ENCODE measurements at places on chromosomes 1 and 21. TPM values are rescaled to one million over a fixed set of nuclear protein-coding genes. Genes with fewer than 3 reads are reported as not detected.

DNA sequence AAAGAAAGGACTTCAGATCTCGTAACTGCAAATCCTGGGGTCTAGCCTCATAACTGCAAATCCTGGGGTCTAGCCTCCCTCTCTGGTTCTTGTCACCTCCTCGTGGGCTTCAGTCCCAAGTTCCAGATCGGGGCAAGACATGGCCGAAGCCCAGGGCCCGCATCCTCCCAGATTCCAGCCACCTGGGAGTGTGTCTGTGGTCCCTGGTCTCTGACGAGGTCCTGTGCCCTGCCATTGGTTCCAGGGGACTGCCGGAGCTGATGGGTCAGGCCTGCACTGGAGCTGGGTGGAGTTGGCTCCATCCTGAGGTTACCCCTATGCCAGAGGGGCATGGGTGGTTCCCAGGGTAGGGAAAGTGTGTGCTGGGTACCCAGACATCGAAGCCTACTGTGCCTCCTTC, 17.7 kb upstream of the C1orf174 start:
- DNase-seq = no peak

Gene PADI1
- 7.2 TPM for total RNA-seq

Gene TRAF3IP3
- not detected for total RNA-seq

Gene ADAMTS1
- 62.5 TPM for total RNA-seq

DNA sequence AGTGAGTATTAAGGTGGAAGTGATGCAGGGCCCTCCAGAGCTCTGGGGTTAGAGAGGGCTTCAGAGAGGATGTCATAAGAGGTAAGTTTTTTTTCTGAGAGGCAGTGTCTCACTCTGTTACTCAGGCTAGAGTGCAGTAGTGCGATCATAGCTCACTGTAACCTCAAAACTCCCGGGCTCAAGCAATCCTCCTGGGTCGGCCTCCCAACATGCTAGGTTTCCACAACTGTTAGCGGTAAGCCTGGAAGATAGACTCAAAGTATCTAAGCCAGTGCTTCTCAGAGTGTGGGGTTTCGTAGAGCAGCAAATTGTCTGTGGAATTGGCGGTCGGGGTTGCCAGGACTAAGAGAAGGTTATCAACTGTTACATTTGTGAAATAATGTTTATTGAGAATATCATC, 18.6 kb upstream of the IGSF3 start:
- no peak for DNase-seq

Gene PSMA5
- 106 TPM for total RNA-seq

- DNase-seq = no peak
Measured at GRCh38 chr21:37804001-37804400, 112.3 kb downstream of the KCNJ6 start.

GRCh38 chr1:110338309-110338885, 780 bp upstream of the RBM15 start:
- DNase-seq = peak; percentile 95

- DNase-seq = no peak
Measured at GRCh38 chr1:228325267-228325666, 81.4 kb downstream of the TRIM11 start.

Gene S100A14
- total RNA-seq = not detected

DNA sequence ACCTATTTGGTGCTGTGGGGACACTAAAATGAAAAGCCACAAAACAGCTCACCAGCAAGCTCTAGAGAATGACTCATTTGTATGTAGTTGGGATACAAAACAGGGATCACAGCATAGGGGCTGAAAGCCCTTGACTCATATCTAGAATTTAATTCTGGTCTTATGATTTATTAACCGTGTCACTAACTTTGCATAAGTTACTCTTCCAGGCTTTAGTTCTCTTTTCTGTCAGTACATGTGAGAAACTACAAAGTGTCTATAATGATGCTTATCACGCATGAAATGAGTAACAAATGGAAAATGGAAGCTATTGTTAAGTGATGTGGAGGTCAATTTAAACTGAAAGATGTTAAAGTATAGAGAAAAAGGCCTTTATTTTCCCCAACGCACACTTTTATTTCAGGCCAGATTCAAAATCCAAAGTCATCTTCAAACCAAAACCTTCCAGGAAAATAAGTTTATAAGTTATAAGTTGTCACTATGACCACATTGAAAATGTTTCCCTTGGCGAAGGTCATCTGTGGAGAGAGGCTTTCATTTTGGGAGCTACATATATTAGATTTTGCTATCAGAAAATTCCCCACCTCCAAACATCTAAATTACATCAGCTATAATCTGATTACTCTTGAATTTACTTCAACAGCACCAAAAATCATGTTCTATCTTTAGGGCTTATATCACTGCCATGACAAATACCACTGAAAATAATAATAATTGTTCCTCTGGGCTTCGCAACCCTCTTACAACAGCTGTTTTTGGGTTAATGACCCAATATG, 430.5 kb downstream of the MRPL39 start:
- no peak for DNase-seq

Gene KAZN
- total RNA-seq = 7.0 TPM

GRCh38 chr1:209444961-209445360, 138.6 kb upstream of the CAMK1G start:
- DNase-seq = no peak

Gene MAP3K7CL
- 2.0 TPM for total RNA-seq

Gene IFNLR1
- total RNA-seq = 0.17 TPM

- DNase-seq = no peak
Measured at GRCh38 chr1:218656301-218657037, 311.3 kb downstream of the TGFB2 start.

GRCh38 chr1:45339789-45340558, at the start of the genes MUTYH and TOE1:
TSS of gene MUTYH (minus strand) at chr1:45340440. CDS start at chr1:45334505, 5,935 bp downstream.
TSS of gene TOE1 (plus strand) at chr1:45340170. CDS start at chr1:45340253, 83 bp downstream.
- DNase-seq = peak; percentile 91

- no peak for DNase-seq
Measured at GRCh38 chr1:152878042-152878441, at the start of gene SMCP. TSS of gene SMCP (plus strand) at chr1:152878322. CDS start at chr1:152884423, 6,101 bp downstream.

GRCh38 chr1:78004719-78005447, at the start of gene DNAJB4:
TSS of gene DNAJB4 (plus strand) at chr1:78004939. CDS start at chr1:78005111, 172 bp downstream.
- peak; percentile 91 for DNase-seq

DNA sequence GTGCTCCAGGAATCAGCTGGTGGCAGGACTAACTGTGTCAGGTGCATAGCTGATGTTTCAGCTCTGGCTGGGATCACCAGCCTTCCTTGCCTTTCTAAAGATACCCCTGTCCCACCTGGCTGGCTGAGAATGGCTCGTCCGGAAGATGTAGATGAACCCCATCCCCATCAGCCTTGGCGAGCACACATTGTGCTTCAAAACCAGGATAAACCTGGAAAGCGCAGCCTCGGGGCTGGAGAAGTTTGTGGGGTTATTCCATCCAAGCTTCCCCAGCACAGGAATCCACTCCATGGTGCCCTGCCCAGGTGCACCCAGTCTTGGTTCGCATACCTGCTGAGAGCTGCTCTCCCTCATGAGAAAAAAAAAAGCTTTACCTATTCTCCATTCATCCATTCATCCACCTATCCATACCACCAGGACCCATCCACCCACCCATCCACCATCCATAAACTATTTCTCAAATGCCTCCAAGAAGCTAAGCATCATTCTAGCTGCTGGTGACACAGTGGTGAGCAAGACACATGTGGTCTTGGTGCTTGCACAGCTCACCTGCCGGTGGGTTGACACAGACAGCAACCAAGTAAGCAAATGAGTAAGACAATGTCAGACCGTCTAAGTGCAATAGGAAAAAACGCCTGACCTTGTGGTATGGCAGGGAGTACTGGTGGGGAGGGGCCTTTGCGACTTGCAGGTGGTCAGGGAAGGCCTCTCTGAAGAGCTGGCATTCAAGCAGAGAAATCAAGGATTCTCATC, 94.0 kb downstream of the DMRTB1 start:
- DNase-seq = no peak

Gene UBXN10
- not detected for total RNA-seq

- peak; percentile 84 for DNase-seq
Measured at GRCh38 chr1:148263128-148263905, 111.2 kb upstream of the NBPF11 start.

- DNase-seq = no peak
Measured at GRCh38 chr21:45944601-45945000, 37.0 kb upstream of the COL6A1 start.

DNA sequence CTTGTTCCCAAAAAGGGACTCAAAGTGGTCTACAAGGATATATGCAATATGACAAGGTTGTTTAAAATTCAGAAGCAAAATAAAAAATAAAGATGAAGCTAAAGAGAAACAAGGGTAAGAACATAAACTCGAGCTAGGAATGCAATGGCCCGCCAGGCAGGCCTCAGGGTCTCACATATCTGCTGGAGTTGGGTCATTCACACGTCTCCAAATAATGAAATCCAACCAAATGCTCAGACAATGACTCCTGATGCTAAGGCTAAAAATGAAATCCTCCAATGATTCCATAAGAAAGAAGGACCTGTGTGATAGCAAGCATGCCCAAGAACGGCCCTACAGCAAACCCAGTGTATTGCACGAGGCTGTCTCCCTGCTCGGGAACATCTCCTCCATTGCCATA, 153.3 kb upstream of the ETS2 start:
- no peak for DNase-seq

Gene LCE3D
- total RNA-seq = not detected

DNA sequence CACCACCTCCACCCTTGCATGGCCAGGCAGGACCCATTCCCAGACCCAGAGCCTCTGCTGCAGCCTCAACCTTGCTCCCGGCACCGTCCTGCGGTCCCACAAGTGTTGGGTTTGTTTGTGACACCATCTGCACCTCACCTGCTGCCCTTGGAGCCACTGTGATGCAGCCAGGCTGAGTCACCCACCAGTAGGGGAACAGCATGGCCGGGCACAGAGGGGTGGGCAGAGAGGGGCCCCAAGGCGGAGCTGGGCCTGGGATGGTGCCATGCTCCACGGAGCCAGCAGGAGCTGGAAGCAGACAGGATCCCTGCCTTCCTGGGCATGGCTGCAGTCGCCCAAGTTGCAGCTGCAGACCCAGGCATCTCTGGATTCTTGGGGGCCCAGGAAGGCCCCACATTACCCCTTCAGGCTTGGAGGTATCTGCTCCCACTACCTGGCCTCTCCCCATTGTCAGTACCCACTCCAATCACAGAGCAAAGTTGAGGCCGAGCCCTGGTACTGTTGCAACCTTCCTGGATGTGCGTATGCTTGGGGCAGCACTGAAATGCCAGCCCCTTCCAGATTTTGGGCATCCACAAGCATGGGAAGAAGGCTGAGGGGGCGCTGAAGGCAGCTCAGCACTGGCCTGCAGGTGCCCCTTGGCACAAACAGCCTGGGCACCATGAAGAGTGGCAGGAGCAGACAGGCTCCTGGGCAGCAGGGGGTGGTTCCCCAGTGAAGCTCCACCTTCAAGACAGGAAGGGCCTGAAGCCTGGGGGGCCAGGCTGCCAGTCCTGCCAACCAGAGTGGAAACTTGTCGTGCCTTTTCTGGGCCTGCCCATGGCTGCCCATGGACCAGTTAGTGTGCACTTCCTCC, 172.8 kb downstream of the MATN1 start:
- no peak for DNase-seq

Gene SYT14
- total RNA-seq = 0.23 TPM

DNA sequence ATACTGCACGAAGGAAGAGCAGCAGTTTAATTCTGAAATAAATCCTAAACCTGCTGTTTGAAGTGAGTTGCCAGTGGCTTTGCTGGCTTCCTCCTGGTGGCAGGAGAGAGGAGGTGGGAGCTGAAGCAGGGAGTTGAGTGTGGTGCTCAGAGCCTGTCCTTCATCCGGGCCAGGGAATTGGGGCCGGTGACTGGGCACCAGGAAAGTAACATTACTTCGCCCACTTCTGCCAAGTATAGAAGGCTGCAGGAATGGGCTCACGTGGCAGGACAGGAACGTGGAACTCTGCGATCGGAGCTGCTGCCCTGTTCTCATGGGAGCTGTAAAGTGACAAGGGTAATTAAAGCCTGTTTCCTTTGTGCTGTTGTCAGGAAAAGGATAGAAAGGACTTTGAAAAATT, 8.7 kb downstream of the TOR3A start:
- no peak for DNase-seq

Gene MAP3K21
- 6.6 TPM for total RNA-seq

DNA sequence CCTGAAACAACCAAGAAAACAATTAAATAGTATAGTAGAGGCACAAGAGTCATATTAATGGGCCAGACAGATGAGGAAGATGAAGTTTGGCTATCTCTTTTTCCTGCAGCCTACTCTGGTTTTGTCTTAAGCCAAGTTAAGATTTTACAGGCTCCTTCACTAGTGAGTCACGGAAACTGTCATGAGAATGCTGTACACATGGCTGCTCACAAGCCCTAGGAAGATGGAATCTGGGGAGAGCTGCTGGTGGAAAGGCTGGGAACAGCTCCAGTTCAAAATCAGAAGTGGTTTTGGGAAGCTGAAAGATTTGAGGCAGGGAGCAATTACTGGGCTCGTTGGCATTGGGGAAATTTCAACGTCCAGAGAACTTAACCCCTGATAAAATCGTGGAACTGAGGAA, 46.4 kb upstream of the S1PR1 start:
- no peak for DNase-seq

- DNase-seq = no peak
Measured at GRCh38 chr1:115088871-115089419, 358 bp downstream of the TSPAN2 start.

Gene DCST1
- not detected for total RNA-seq

Gene SPRR2E
- total RNA-seq = not detected

DNA sequence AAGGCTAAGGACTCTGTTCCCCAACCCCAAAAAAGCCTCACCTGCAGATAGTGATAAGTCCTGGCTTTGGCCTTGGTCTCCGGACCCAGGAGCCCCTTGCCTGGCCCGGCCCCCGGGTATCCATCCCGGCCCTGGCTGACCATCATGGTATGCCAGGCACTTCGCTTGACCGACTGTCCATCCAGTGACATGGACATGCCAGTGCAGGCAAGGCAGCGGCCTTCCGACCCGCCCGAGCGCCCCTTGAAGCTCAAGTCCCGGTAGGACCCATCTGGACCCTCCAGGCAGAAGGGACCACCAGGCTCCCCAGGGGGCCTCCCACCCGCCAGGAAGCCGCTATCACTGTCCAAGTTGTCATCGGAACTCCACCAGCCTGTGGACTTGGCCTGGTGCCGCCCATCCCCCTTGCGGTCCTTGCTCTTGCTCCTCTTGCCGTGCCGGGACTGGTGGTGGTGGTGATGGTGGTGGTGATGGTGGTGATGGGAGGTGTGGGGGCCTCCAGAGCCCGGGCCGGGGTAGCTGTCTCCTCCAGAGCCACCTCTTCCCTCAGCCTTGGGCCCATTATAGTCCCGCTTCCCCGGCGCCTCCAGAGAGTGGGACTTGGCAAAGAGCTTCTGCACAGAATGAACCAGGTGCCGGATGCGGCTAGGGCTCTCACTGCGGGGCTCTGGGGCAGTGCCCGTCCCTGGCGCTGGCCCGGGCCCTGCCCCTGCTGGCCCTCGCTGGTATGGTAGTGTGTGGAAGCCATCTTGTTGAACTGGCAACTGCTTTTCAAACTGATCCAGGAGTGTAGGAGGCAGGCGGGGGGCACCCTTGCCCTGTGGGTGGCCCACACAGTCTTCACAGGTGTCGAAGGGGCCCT, 25.0 kb downstream of the DLGAP3 start:
- DNase-seq = no peak

- no peak for DNase-seq
Measured at GRCh38 chr1:27604579-27605299, 795 bp upstream of the AHDC1 start.

GRCh38 chr1:175771289-175771688, 27.9 kb upstream of the TNR start:
- no peak for DNase-seq

- no peak for DNase-seq
Measured at GRCh38 chr1:211606332-211606913, 27.5 kb upstream of the SLC30A1 start.

GRCh38 chr21:35111321-35111930, 62.3 kb upstream of the RUNX1 start:
- DNase-seq = no peak

GRCh38 chr1:108119500-108119899, 80.6 kb downstream of the SLC25A24 start:
- DNase-seq = no peak

- DNase-seq = no peak
Measured at GRCh38 chr1:53037159-53037558, 24.9 kb upstream of the PODN start.
